ENCODE measurements at places on chromosomes 5 and 9.

GRCh38 chr5:107377277-107377609, 293.5 kb downstream of the EFNA5 start:
- DNase-seq, result no peak

DNA sequence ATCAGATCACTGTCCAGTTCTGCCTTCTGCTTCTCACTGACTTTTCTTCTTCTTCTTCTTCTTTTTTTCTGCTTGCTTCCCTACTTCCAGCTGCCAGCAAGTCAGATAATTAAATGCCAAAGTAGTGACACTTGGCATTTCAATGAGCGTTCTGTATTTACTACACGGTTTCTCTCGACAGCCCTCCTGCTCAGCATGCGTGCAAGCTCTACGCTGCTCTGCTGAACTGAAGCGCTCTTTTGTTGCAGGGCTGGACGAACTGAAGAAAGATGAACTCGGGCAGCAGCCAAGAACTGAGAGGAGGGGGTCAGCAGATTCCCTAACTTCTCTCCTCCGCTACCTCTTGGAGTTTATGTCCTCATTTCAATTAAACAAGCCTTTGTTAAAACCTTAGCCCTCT, 319.1 kb downstream of the GLIS3 start:
- no peak for DNase-seq

GRCh38 chr5:98341038-98342032, 432.1 kb upstream of the RGMB start:
- DNase-seq, result no peak

DNA sequence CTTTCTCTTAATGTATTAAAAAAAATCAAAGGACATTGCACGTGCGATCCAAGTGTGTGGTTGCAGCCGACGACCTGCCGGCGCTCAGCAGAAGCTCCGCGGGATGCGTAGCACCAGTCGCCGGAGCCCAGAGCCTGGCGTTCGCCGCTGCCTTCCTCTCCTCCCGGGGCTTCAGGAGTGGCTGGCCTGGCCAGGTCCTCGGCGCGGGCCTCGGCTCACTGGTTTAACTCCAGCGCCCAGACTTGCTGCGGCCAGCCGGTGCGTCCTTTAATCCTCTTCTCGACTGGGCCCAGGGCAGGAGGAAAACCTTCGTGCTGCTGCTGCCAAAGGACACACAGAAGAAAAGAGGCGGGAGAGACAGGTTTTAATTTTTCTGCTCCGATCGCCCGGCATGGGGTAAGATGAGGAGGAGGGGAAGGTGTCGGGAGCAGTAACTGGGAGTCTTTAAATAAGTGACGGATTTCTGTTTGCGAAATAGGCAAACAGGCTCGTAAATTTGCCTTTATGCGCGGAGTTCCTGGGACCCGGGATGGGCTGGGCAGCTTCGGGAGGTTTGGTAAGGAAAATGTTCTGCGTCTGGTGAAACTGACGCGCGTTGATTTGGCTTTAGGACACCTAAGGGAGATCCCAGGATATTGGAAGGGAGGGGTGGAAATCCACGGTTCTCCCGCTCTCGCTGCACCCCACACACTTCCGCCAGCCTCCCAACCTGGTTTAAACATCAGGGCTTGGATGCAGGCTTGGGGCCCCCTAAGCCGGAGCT, 2.3 kb downstream of the HAND1 start:
- no peak for DNase-seq

DNA sequence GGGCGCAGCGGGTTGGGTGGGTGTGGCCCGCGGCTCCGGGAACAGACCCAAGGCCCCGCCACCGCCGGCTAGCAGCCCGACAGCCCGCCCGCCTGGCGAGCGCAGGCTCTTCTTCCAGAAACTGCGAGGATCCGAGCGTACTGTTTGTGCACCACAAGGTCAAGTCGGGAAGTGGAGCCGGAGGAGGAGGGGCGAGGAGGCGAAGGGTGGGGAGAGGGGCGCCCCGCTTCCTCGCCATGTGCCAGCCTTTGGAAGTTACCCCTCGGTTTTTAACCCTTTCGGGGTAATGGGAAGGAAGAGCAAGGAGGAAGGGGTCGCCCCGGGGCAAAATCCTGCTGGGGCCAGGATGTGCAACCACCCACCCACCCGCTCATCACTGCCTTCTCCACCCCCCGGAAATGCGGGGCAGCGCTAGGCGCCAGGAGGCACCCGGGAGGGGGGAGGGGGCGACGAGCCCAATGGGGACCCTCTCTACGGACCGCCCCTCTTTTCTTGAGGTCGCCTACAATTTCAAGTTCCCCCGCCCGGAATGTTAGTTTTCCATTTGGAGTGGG, 1.1 kb upstream of the JADE2 start:
- peak; percentile 58 for DNase-seq

GRCh38 chr9:111572950-111573604, 26.4 kb downstream of the PTGR1 start:
- no peak for DNase-seq

GRCh38 chr5:63961125-63961597, 1.1 kb downstream of the HTR1A start:
- DNase-seq, result no peak

- no peak for DNase-seq
Measured at GRCh38 chr5:159893040-159893695, 23.1 kb upstream of the ADRA1B start.

DNA sequence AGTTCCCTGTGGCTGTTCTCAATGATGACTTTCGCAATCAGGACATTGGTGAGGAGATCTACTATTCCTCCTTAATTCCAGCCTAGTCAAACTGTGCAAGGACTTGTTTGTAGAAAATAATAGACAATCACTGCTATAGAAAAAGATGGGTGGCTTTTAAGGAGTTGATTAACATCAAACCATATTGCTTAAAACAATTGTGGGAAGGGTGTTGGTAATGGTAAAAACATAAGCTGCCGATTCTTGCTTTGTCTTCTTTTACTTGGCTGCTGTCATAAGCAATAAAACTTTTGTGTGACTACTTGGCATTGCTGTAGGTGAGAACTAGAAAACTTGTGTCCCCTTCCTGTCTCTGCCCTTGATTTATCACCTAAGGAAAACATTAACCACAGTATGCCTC, 561.2 kb upstream of the SEMA6A start:
- no peak for DNase-seq

DNA sequence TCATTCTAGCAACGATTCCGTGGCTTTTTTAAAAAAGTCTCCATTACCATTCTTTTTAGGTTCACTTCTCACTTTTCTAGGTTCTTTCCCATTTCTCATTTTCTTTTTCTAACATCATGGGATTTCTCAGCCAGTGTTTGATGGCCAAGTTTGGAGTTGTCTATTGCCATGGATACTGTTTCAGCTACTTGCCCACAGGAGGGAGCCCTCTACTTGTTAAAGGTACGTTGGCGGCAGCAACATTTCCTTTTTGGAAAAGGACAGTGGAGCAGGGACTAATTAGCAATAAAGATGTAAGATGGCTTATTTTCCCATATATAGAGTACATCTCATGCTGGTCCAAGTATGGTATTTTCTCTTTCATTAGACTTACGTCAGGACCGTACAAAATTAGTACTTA, 2257.5 kb upstream of the C9orf72 start:
- no peak for DNase-seq

DNA sequence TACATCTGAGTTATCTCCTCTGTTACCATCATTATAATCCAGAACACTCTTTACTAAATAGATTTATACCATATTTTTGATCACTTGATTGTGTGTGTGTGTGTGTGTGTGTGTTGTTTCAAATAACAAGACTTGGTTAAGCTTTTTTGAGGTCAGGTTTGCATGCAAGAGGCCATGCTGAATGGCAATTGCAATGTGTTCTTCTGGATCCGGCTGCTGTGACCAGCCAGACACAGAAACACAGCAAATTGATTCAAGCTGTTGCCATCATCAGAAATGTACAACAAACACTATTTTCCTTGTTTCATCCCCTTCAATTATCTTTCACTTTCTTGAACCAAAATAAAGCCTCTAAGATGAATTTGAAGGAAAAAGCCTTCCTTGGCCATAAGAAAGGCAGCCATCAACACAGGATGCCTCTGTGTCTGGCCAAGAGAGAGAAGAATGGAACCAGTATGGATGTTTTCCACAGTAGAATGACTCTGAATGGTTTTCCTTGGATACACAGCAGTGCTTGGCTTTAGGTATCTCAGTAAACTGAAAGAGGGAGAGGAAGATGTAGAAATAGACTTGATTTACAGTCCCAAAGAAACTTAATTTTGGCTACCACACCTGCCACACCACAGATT, 53.9 kb downstream of the DPYSL3 start:
- DNase-seq, result no peak

DNA sequence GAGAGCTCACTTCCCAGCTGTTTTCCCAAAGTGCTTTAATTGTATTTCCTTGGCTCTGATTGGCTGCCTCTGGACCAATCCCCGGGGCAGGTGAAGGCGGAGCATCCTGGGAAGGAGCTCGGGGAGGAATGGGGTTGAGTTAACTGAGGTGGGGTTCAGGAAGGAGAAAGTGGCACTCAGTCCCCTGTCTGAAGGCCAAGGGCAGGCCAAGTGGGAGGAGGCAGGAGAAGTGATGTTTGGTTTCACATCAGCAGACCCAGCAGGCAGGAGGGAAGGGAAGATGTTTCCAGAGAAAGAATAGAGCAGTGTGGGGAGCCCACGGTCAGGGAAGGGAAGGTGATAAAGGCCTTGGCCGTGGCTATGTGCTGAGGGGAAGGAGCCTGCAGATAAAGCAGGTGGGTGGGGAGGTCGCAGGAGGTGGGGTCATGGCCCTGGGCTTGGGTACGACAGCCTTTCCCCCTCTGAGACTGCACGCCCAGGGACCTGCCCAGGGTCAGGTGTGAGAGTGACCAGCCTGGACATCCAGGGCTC, 3.1 kb downstream of the TSPAN17 start:
- DNase-seq, result no peak

DNA sequence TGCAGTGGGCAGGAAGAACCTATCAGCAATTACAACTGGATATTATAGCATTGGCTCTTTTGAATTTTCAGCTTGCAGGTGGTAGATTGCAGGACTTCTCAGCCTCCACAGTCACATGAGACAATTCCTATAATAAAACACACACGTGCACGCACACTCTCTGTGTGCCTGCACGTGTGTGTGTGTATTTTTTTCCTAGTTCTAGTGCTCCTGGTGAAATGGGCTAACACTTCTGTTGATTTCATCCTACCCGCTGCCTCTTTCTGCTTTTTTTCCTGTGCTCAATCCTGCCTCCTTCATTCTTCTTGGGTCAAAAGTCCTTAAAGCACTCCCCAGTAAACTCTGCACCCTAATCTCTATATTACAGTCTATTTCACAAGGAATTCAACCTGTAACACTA, 320.1 kb downstream of the OSTF1 start:
- no peak for DNase-seq

DNA sequence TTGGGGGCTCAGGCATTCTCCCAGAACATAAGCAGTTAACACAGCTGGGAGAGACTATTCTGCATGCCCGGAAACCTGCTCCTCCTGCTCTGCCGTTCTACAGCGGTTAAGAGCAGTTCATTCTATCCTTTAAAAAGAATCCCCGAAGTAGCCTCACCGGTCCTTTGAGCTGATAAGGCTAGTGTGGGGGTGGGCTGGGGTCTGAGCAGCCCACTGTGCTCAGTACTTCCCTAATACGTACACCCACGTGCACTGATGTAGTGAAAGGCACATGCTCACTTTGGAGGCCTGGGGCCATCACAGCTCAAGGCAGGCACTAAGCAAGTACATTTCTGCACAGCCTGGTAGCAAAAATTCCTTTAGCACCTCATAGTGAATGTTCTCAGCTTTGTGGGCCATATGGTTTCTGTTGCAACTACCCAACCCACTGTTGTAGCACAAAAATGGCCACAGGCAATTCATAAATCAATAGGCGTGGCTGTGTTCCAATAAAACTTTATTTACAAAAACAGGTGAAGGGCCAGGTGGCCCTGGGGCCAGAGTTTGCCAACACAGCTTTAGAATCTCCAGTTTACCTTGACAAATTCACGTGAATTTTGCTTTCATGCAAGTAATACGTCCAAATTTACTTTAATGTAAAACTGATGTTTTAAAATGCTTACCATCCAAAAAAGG, 136.4 kb downstream of the ZNF354C start:
- DNase-seq, result no peak

GRCh38 chr9:132489536-132489935, 79.5 kb downstream of the CFAP77 start:
- DNase-seq, result no peak

GRCh38 chr5:116445311-116445710, 129.3 kb downstream of the SEMA6A start:
- no peak for DNase-seq

DNA sequence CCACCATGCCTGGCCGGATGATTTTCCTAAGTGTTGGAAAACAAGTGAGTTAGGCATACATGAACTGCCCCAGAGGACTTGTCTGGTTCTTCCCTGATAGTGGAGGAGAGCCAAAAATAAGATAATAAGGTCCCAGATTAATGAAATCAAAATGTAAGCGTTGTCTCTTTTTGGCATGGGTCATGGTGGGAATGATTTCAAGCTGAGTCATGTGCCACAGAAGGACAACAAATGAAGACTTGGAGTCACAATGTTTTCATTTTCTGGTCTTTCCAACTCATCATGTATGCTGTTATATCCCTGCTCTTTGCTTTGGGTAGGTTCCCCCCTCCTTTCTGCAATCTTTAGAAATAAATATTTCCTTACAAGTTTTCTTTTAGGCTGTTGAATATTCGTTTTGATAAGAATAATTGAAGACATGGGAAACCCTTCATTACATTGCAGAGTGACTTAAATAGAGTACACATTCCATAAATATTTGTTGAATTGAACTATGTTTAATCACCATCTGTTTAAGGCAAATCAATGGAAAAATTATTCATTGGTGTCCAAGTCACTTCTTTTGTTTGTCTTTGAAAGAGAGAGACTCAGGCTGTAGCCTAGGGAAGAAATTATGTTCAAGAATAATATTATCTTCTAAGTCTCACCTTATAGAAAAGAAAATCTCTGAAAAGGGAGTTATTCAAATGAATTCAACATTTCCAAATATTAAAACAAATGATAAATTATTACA, 196.3 kb downstream of the CSNK1G3 start:
- no peak for DNase-seq

DNA sequence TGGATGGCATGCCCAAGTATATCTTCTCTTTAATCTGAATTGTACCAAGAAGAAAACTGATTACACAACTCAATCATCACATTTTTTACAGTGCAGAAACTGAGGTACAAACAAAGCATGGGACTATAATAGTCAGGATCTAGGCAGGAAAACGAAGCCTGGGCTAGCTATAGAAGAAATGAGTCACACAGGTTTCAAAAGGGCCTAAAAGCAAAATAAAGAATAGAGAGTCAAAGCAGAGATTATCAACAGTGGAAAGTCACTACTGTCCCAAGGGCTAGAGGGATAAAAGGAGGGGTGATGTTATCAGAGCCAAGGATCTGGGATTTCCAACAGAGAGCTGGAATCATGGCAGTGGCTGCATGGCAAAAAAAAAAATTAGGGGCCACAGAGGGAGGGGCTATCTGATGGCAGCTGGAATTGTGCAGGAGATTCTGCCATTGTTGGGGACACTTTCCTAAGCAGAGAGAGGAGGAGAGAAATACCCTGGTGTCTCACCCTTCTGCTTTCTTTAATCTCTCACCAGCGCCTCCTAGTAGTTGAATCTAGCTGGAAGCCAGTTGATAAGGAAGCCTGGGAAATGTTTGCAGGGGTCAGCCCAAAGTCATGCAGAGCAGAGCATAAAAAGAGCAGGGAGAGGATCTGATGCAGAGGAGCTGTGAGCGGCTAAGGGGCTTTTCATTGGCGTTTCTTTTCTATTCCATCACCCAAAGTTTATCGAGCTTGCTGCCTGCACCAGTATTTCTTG, 343.2 kb downstream of the ACTL7B start:
- DNase-seq, result no peak

Measured in activated T-helper 1 cell treated with anti-CD3 and anti-CD28 coated beads, Interleukin-2, amount 50 U/mL, for 16 hours (primary cell).